Muscle of leg (tissue), 16 donors: ENCODE measurements at places on chromosomes 3 and 15.

DNA sequence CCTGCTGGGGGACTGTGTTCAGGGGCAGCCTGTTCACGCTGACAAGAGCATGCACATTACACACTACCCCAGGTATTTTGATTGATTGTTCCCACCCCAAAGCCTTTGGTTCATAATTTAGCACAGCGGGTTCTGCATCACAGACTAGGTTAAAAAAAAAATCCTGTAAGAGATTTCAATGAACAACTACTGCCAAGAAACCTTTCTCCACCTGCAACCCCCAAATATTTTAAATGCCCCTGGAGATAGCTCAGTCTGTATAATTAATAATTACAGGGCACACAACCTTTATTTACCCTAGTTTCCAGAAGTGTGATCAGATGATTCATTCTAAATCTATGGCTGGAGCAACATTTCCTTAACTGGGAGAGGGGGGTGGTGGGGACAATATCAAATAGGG, 87.6 kb downstream of the NR2F2 start:
- peaks cover 14% of the 10 kb centered on the region for H3K4me1 ChIP-seq
- H3K27me3 ChIP-seq: peaks cover 63% of the 10 kb centered on the region
- no peak overlapping the region for H3K27ac ChIP-seq
- no peak overlapping the region for H3K4me3 ChIP-seq
- no peak for DNase-seq

GRCh38 chr15:63752075-63752684, 81.6 kb downstream of the HERC1 start:
- H3K36me3 ChIP-seq: peaks cover 18% of the 10 kb centered on the region
- H3K27me3 ChIP-seq: no peaks in the 10 kb centered on the region
- DNase-seq: peak; percentile 68

DNA sequence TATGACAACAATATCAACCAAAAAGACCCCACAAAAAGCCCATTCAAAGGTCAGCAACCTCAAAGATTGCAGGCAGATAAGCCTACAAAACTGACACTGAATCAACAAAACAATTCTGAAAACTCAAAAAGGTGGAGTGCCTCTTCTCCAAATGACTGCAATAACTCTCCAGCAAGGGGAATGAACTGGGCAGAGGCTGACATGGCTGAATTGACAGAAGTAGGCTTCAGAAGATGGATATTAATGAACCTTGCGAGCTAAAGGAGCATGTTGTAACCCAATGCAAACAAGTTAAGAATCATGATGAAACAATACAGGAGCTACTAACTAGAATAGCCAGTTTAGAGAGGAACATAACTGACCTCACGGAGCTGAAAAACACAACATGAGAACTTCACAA, 20.4 kb upstream of the SLC25A38 start:
- H3K27me3 ChIP-seq: peaks cover 5% of the 10 kb centered on the region
- no peak overlapping the region for H3K27ac ChIP-seq
- H3K4me3 ChIP-seq: no peak overlapping the region
- no peaks in the 10 kb centered on the region for H3K4me1 ChIP-seq
- DNase-seq: no peak
- H3K36me3 ChIP-seq: no peaks in the 10 kb centered on the region

- H3K27ac ChIP-seq: no peak overlapping the region
- H3K4me3 ChIP-seq: no peak overlapping the region
- no peaks in the 10 kb centered on the region for H3K27me3 ChIP-seq
- H3K36me3 ChIP-seq: peaks cover 64% of the 10 kb centered on the region
- peaks cover 3% of the 10 kb centered on the region for H3K4me1 ChIP-seq
These were observed 22.6 kb upstream of the ANPEP start for GRCh38 chr15:89837134-89837829.

DNA sequence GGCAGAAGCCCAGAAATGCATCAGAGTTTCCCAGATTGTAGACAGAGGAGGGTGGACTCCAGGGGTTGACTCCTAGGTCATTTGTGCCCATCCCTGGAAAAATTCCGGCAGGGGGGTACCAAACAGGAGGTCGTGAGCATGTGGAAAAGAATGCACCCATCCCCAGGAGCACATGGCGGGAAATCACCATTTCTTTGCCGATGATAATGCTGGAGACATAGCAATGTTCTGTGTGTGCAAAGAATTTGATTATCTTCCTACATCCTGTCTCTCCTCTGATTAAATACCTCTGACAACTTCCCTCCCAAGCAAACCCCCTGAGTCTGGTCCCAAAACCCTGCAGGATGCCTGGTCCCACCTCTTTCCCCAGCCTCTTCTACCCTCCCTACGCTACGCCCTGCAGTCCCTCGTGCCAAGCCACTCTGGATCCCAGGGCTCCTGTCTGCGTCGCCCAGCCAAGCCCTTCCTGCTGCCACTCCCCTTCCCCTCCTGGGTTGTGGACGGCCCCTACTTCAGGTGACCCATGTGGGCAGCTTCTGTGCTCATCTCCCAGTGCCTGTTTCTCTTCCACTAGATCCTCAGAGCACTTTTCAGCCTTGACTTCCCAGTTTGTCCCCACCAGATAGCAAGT, 15.8 kb downstream of the WNT7A start:
- no peak overlapping the region for H3K4me3 ChIP-seq
- peaks cover 38% of the 10 kb centered on the region for H3K27me3 ChIP-seq
- no peaks in the 10 kb centered on the region for H3K4me1 ChIP-seq
- DNase-seq: no peak

- peaks cover 22% of the 10 kb centered on the region for H3K27me3 ChIP-seq
- DNase-seq: no peak
- no peaks in the 10 kb centered on the region for H3K36me3 ChIP-seq
- no peak overlapping the region for H3K4me3 ChIP-seq
- no peak overlapping the region for H3K27ac ChIP-seq
These were observed 9.8 kb downstream of the CTXND1 start for GRCh38 chr15:80242132-80242769.

DNA sequence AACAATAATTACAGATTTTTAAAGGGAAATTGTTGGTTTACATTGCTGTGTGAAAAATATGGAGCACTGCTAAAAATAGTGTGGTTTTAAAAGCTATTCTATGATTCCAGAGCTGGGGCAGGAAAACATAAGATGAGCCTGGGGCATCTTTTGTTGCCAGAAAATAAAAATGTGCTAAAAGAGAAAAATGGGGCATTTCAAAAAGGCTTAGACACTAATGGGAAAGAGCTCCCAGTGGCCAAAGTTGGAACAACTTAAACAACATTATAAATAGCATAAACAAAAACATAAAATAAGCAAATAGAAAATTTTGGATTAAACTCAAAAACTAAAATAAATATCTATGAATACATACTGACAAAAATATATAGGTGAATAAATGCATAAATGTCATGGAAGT, 478.9 kb downstream of the NLGN1 start:
- no peak overlapping the region for H3K27ac ChIP-seq
- H3K4me3 ChIP-seq: no peak overlapping the region
- no peaks in the 10 kb centered on the region for H3K4me1 ChIP-seq
- no peaks in the 10 kb centered on the region for H3K36me3 ChIP-seq

DNA sequence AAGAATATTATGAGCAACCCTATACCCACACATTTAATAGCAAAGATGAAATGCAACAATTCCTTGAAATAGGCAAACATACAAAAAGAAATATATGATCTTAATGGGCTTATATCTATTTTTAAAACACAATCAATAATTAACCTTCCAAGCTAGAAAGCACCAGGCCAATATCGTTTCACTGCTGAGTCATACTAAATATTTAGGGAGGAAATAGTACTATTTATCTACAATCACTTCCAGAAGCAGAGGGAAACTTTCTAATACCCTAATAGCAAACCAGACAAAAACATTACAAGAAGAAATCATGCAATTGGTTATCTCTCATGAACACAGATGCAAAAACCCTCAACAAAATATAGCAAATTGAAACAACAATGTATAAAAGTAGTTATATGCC, 207.8 kb downstream of the MTHFS start:
- no peak overlapping the region for H3K27ac ChIP-seq
- H3K27me3 ChIP-seq: peaks cover 6% of the 10 kb centered on the region
- no peak overlapping the region for H3K4me3 ChIP-seq
- no peak for DNase-seq
- no peaks in the 10 kb centered on the region for H3K4me1 ChIP-seq

- no peak overlapping the region for H3K4me3 ChIP-seq
- H3K4me1 ChIP-seq: peaks cover 22% of the 10 kb centered on the region
- H3K36me3 ChIP-seq: peaks cover 52% of the 10 kb centered on the region
- DNase-seq: no peak
These were observed 79.6 kb downstream of the PGPEP1L start for GRCh38 chr15:98927996-98928395.
